ENCODE measurements at places on chromosomes 6 and 20. TPM values are rescaled to one million over a fixed set of nuclear protein-coding genes. Genes with fewer than 3 reads are reported as not detected.

The OLIG3 gene
- 0.34 TPM for total RNA-seq

The PRDM13 gene
- not detected for total RNA-seq

- no peaks in the 10 kb centered on the region for H3K36me3 ChIP-seq
- no peak overlapping the region for H3K4me3 ChIP-seq
- H3K27ac ChIP-seq, result peak overlapping the region; percentile 72
- no peak for DNase-seq
- H3K4me1 ChIP-seq, result peaks cover 35% of the 10 kb centered on the region
Measured at GRCh38 chr20:32680544-32681174, 6.9 kb upstream of the C20orf203 start.

- no peak overlapping the region for H3K27ac ChIP-seq
- no peaks in the 10 kb centered on the region for H3K36me3 ChIP-seq
- peaks cover 6% of the 10 kb centered on the region for H3K27me3 ChIP-seq
Measured at GRCh38 chr6:127225497-127225896, 41.2 kb upstream of the RNF146 start.

DNA sequence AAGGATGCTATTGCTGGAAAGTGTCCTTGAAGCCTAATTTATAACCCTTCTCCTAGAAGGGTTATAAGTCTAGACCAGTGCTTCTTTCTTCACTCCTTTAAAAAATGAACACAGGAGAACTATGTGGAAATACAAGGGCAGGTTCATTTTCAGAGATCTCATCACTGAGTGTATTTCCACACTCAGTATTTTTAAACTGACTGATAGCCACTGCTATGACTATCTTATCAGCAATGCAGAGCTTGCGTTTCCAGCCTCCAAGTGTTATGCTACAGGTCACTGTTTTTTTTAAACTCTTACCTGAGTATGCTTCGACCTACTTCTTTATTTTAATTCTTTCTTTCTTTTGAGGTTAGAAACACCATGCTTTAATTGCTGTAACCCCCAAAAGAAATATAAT is 319.1 kb downstream of the ARHGAP18 start:
- no peaks in the 10 kb centered on the region for H3K4me1 ChIP-seq
- H3K4me3 ChIP-seq, result no peak overlapping the region
- H3K27me3 ChIP-seq, result peaks cover 14% of the 10 kb centered on the region
- no peaks in the 10 kb centered on the region for H3K36me3 ChIP-seq
- no peak for DNase-seq

DNA sequence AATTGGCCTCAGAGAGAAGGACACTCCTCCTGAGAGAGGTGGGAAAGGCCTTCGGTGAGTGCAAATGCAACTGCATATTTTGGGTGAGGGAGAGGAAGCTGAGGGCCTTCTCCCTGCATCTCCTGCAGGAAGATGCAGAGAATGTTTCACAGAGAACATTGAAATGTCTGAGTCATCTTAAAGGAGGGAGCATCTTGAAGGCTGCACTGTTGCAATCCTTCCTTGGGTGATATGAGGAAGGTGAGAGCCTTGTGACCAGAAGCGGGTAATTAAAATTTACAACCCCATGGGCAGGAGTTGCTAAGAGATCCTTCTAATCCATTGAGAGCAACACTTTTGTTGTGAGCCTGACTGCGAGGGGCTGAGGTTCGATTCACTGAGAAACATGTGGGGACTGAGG is 375.7 kb upstream of the MARCKS start:
- H3K27ac ChIP-seq, result no peak overlapping the region
- no peak overlapping the region for H3K4me3 ChIP-seq
- H3K4me1 ChIP-seq, result no peaks in the 10 kb centered on the region
- DNase-seq, result no peak
- H3K27me3 ChIP-seq, result no peaks in the 10 kb centered on the region
- H3K36me3 ChIP-seq, result no peaks in the 10 kb centered on the region

DNA sequence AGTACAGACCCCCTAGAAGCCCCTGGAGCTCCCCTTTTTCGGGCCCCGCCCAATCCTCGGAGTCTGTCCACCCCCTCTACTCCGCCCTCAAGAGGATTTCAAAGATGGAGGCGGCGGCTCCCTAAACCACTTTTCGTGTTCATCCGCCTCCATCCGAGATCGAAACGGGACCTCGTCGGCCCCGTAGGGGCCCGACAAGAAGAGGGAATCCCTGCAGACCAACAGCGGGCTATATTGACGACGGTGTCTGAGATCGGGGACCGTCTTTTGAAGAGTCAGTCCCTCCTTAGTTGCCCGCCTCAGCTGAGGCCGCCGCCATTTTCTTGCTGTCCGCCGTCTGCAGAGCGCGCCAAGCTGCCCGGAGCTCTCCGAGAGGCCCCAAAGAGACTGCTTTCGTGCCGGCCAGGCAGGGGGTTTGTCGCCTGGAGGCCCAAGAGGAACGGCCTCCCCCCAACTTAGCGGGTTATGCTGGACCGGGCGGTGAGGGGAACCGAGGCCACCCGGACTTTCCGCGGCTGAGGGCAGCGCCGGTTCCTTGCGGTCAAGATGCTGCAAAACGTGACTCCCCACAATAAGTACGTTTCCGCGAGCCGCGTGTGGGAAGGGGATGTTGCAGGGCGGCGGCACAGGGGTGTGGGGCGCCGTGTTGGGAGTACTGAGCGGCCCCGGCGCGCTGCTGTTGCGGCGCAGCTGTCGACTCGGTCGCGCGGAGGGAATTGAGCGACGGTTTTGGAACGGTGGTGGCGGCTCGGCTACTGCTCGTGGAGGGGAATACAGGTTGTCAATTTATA is 4.2 kb downstream of the BRD2 start:
- H3K4me3 ChIP-seq, result peak overlapping the region; percentile 96
- peaks cover 82% of the 10 kb centered on the region for H3K36me3 ChIP-seq
- peak overlapping the region; percentile 98 for H3K27ac ChIP-seq

DNA sequence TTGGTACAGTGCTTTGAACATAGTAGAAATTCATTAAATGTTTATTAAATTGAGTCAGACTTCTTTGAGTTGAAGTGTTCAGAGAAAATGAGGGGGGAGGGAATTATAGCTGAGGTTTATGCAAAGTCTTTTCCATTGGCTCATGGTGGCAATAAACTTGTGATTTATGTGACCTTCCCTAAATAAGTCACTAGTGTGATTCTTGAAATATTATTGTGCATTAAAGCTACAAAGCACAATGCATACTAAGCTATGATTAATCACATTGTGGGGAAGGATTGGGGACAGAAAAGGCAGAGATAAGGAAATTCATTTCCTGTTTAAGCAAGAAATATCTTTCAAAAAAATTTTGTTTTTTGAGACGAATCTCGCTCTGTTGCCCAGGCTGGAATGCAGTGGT is 877.5 kb downstream of the TFAP2A start:
- H3K4me1 ChIP-seq, result no peaks in the 10 kb centered on the region
- no peaks in the 10 kb centered on the region for H3K27me3 ChIP-seq
- H3K27ac ChIP-seq, result no peak overlapping the region
- H3K4me3 ChIP-seq, result no peak overlapping the region

- H3K27me3 ChIP-seq, result peaks cover 20% of the 10 kb centered on the region
- H3K27ac ChIP-seq, result no peak overlapping the region
- H3K4me1 ChIP-seq, result peaks cover 1% of the 10 kb centered on the region
- H3K4me3 ChIP-seq, result no peak overlapping the region
Measured at GRCh38 chr6:159915397-159915796, 24.6 kb downstream of the MAS1 start.

DNA sequence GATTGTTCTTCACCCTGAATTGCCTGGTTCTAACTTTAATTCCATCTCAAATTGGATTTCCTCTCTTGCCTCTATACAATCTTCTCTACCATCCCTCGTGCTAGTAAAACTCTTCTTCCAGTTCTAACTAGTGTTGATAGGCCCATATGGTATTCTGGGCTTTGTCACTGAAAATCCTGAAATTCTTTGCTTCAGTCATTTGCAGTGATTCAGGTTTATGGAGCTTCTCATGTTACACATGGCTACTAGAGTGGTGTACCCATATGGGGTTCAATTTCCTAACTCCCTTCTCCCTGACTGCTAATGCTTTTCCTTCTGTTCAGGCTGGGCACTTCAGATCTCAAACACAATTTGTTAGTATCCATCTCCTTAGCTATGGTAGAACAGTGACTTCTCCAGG is 956.6 kb downstream of the KIF16B start:
- H3K27ac ChIP-seq, result no peak overlapping the region
- no peak for DNase-seq
- H3K36me3 ChIP-seq, result no peaks in the 10 kb centered on the region
- no peaks in the 10 kb centered on the region for H3K27me3 ChIP-seq

DNA sequence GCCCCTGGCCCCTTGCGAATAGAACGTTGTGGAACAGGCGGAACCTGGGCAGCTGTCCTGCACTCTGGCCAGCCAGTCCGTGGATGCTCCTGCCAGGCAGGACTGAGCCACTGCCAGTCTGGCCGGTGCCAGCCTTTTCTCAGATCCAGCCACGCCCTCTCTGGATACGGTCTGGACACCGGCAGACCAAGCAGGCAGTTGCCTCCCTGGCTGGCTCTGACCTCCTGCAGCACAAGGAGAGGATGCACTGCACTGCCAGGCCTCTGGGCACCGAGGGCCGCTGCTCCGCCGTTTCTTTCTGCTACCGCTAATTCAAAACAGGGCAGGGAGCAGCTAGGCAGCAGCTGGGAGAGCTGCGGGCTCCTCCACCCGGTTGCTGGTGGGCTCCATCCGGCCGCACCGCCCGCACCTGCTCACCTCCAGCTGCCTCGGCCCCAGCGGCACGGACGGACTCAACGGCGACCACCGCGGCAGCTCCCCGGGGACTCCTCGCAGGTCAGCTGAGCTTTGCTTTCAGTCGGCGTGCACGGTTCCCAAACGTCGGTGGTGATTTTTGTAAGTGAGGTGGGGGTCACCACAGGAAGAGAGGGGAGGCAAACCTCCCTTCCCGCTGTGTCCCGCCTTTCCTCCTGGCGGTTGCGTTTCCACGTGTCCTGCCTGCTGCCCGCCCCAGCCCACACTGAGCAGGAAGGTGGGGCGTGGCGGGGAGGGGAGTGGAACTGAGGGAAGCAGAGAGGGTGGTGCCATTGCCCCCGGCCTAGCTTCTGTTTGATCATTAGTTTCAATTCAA is 30.3 kb upstream of the AFDN start:
- no peak for DNase-seq
- no peaks in the 10 kb centered on the region for H3K36me3 ChIP-seq
- peaks cover 45% of the 10 kb centered on the region for H3K27me3 ChIP-seq
- H3K4me1 ChIP-seq, result peaks cover 5% of the 10 kb centered on the region
- no peak overlapping the region for H3K27ac ChIP-seq
- peak overlapping the region; percentile 12 for H3K4me3 ChIP-seq

The OTOR gene
- not detected for total RNA-seq
